ENCODE measurements at places on chromosomes 4 and X.

DNA sequence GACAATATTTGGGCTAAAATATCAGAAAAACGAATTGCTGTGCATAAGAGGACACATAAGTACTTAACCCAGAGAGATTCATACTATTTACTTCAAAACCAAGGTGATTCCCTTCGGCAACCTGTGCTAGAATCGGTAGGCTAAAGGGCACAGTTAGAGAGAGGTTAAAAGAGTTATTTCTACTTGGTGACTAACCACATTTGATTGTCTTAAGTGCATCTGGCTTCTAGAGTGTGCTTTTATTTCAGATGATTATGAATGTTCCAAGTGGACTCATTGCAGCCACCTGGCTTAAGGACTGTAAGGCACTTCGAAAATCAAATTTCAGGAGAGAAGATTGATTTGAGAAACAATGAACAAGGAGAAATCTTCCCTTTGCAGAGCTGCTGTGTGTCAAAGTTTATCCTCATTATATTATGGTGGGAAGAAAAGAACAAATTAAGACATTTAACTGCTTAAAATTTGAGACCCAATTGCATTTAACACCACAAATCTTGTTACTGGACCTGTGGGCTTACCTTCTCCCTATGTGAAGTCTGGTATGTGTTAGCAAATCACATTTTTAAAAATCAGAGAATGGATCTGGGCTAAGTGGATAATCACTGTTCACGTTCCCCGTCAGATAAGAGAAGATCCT is 34.0 kb downstream of the PHOX2B start:
- no peak for DNase-seq

- no peak for DNase-seq
These were observed 1.3 kb upstream of the PLXNB3 start for GRCh38 chrX:153762626-153763173.

- DNase-seq = no peak
These were observed 59.6 kb upstream of the DUSP21 start for GRCh38 chrX:44784241-44784640.

DNA sequence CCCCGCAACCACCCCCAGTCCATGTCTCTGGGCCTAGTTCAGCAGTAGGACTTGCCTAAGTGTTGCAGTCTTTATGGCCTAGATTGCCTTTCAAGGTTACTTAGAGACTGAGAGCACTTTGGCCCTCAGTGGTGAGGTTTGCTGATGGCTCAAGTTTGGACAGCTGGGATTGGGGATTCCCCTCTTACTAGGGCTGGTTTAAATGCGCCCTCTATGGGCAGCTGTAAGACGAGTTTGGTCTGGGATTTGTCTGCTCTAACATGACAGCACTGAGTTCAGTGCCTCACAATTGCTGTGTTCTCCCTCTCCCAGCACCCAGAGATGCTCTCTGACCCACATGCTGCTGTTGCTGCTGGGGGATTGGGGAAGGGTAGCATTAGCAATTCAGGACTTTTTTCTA is 23.1 kb downstream of the DACH2 start:
- peak; percentile 64 for DNase-seq

DNA sequence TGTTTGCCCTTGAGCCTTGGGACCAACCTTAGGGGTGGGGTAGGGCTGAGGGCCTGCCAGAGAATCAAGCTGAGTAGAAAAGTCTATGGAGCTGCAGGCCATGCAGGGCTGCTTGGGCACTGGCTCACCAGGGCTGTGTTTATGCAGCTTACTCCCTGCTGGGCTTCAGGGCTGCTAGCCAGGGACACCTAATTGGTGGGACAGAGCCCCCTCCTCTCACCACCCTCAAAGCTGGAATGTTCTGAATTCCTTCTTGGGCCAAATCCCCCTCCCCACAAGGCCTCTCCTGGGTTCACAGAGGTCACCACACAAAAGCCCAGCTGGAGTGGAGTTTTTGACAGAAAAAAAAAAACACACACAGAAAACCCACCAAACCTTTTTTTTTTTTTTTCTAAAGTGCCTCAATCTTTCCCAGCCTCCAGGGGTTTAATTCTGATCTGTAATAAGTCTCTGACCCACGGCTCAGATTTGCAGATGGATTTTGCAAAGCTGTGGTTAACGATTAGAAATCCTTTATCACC is at the start of gene CLDN2:
CLDN2 (plus strand) TSS at position 471 of the 521 bp plus-strand sequence. CDS start 7,827 bp downstream, outside the sequence.
- no peak for DNase-seq

GRCh38 chrX:85024044-85024443 is 20.4 kb downstream of the APOOL start:
- peak; percentile 13 for DNase-seq

GRCh38 chr4:138118270-138118669 is 123.9 kb downstream of the SLC7A11 start:
- DNase-seq = no peak
